ENCODE measurements at places on chromosomes 4 and X. TPM values are rescaled to one million over a fixed set of nuclear protein-coding genes. Genes with fewer than 3 reads are reported as not detected.
A peak's percentile ranks its signal among the peaks of the same experiment; 100 is the strongest.

KCNE5 gene
- not detected for total RNA-seq

GRCh38 chr4:18798123-18798522 is 776.6 kb upstream of the LCORL start:
- no peak for DNase-seq

GRCh38 chrX:68938244-68939004 is 109.6 kb downstream of the EFNB1 start:
- DNase-seq: no peak

- no peak for DNase-seq
Observed at GRCh38 chrX:8657883-8658282, 74.1 kb downstream of the ANOS1 start.

GRCh38 chrX:82589410-82589809 is 918.7 kb upstream of the POU3F4 start:
- peak; percentile 16 for DNase-seq

DNA sequence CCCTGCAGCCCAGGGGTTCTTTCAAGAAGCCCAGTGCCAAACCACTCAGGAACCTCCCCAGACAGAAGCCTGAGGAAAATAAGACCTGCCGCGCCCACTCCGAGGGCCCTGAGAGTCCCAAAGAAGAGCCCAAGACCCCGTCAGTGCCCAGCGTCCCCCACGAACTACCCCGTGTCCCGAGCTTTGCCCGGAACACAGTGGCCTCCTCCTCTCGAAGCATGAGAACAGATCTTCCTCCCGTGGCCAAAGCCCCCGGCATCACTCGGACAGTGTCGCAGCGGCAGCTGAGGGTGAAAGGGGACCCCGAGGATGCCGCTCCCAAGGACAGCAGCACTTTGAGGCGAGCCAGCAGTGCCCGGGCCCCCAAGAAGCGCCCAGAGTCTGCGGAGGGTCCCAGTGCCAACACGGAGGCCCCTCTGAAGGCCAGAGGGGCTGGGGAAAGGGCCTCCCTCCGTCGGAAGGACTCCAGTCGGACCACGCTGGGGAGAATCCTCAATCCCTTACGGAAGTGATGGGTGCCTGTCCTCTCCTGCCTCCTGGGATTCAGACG is 40.2 kb downstream of the FHDC1 start:
- DNase-seq: peak; percentile 30

DNA sequence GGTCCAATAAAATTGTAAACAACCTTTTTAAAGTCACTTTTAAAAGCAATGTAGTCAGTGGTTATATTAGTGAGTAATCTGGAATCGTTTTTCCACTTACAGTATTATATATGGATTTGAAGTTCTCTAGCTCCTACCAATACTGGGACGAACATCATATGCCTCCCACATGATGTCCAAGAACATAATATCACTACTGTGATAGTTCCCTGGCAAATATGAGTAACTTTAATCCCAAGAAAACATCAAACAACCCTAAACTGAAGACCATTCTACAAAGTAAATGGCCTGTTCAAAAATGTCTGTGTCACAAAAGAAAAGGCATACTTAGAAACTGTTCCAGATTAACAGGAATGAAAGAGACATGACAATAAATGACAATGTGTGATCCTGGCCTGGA is 53.6 kb upstream of the FGFBP2 start:
- DNase-seq: no peak

Data from SJSA1 (cell line).